Activated CD8-positive, alpha-beta T cell treated with anti-CD3 and anti-CD28 coated beads for 36 hours (primary cell): ENCODE measurements at places on chromosomes 12 and 14. TPM values are rescaled to one million over a fixed set of nuclear protein-coding genes. Genes with fewer than 3 reads are reported as not detected.

TBX5 gene
- not detected for total RNA-seq

FAM90A1 gene
- 0.13 TPM for total RNA-seq

WDR89 gene
- 30.9 TPM for total RNA-seq

CACNA2D4 gene
- 4.3 TPM for total RNA-seq

OTX2 gene
- total RNA-seq: not detected

BICDL1 gene
- total RNA-seq: 103 TPM

GLIPR1L2 gene
- 0.43 TPM for total RNA-seq
